ENCODE measurements at places on chromosomes 5 and 9.

DNA sequence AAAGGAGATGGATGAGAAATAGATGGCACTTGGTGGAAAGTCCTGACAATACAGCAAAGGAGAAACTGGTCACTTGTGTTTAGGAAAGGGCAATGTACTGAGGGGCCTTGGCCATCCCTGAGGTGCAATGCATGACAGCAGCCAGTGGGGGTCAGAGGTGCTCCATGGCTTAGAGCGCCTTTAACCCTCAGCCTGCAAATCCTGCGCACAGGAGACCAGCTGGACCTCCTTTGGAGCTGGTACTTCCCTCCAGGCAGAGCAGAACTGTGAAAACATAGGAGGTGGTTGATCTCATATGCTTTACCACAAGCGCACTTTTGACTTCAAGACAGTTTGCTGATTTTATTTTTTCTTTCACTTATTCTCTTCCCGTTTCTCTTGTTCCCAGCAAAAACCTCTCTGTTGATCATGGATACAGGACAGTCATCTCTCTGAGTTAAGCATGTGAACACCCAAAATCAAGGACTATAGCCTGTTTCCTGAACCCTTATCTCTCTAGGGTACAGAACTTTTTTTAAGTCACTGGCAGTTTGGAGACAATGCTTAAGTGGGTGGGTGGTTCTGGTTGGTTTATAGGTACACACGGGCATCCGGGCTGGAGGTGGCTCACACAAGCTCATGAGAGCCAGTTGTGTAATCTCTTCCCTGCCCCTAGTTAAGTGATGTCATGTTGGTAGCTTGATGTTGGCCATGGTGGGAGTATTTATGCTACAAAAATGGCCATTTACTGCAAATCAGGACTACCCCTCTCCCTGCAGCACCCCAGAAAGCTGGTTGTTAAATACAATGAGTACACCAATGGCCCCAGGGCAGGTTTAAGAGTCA is 37.6 kb upstream of the ANKRD55 start:
- DNase-seq, result peak; percentile 70

DNA sequence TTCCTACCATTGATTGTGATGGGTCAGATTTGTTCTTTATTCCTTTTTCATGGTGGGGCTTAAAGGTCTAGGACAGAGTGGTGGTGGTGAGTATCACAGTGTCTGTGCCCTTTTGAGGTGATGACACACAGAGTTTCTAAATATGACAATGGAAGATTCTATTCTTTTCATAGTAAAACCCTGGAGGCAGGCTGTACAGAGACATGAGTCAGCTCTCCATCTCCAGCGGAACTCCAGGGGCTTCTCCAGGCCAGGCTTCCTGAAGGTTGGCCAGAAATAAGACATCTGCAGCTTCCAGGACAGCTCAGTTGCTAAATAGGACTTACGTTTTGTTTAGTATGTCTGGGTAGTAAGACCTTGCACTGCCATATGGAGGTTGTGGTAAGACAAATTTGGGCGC is 229.5 kb downstream of the CD180 start:
- no peak for DNase-seq

DNA sequence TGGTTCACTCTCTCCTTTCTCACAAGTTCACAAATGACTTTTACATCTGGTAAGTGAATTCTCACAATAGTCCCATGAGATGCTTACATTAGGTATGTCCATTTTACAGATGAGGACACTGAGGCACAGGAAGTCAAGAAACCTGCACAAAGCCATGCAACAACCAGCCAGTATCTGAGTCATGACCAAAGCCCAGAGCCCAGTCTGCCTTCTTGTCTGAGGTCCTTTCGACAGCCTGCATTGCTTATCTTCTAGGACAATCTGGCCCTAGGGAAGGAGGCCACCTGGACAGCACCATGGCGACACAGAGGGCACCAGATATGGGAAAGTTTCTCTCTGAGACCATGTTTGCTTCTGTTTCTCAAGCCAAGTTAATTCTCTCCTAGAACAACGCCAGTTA is 197.1 kb downstream of the NSG2 start:
- no peak for DNase-seq

GRCh38 chr5:173394701-173395100 is 66.5 kb upstream of the STC2 start:
- DNase-seq, result no peak

DNA sequence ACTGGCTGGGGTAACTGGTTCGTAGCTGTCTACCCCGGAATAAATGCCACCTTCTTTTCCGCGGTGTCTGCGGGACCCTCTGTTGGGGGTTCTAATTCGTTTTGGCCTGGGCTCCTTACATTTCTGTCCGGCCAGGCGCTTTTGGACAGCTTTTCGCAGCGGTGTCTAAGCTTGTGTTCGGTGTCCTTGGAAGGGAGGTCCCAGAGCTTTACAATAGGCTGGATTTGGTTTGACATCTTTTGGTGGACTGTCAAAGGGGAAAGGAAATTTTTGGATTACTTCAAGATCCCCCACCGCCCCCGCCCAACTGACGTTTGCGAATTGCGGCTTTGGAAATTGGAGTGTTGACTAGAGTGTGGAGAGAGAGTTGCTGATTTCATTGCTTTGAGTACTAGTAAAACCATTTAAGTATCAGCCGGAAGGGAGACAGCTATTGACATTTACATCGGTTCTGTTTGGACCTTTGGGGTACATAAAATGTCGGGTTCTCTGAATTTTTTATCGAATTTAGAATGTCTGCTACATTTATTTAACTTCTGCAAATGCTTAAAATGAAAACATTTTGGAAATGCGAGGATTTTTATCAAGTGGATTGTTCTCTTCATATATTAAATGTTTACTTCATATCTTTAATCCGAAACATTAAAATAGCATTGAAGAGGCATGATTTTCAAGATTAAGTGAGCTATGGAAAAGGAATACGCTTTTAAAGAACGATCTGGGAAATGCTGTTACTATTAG is 4.7 kb upstream of the PURA start:
- DNase-seq, result no peak

GRCh38 chr5:122730456-122730855 is 44.4 kb upstream of the SNX2 start:
- DNase-seq, result no peak

- DNase-seq, result no peak
These were observed 2.3 kb downstream of the CDKN2B-AS1 start for GRCh38 chr9:21996858-21997257.

DNA sequence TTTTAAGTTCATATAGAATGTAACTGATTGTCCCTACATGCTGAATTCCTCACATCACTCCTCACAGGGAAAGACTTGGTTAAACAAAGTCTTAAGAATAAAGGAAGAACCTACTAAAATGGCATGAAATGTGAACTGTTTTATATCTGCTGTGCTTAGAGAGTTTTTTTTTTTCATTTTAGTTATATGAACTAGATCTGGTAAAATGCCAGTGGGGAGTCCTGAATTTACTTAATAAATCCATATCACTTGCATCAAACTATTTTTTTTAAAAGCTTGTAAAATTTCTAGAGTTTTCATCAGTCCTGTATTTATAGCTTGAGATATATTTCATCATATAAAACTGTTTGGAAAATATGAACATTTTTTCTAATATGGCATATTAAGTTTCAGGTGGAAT is 1528.6 kb downstream of the EFNA5 start:
- DNase-seq, result no peak

GRCh38 chr5:119318256-119318894 is 37.4 kb upstream of the TNFAIP8 start:
- no peak for DNase-seq

GRCh38 chr9:133394687-133395271 is 18.6 kb downstream of the STKLD1 start:
- no peak for DNase-seq

DNA sequence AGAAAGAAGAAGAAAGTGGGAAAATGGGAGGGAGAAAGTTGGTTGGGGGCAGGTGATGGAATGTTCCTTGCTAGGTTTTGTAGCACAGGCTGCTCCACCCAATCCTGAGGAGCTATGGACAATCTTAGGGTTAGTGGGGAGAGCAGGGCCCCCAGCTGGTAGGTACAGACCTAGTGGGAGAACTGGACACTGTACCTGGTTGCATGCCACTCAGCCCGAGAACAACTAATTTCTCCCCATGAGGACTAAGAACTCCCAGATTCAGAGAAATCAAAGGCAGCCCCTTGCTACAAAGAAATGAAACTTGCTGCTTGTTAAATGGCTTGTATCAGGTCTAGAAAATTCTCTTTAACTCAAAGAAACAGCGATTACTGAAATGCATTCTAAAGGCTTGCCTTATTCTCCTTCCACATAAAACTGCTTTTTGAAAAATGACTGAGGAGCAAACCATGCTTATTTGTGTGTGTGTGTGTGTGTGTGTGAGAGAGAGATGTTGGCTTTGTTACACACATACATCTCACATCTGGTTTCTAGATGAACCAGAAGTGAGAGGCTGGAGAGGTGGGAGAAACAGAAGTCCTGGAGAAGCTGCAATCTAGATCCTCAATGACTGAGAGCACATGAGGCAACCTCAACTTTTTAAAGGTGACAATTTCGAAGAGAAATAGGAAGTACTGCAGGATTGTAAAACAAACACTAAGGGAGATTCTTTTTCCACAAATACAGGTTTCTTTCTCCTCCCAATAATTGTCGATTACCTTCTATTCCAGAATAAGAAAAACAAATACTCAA is 28.9 kb downstream of the FYB1 start:
- no peak for DNase-seq

DNA sequence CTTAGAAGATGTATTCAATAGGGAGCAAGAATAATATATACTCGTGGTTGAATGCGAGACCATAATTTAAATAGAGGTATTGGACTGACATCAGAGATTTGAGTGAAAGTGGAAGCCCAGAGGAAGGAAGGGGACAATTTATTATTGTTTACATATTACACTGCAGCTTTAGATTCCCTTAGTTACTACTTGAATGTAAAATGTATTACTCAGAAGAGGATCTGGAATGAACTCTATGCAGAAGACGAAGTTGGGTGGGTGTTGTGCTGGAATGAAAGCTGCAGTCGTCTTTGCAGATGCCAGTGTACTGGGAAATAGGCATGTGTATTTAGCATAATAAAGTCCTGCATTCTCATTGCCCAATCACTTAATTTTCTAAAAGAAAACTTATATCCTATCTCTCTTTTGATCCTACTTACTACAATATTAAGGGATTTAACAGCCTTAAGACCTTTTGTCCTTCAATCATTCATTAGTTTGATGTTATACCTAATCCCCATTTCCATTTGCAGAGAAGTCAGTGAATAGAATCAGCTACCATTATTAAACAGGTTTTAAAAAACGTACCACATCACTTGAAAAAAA is 570.7 kb upstream of the WWC1 start:
- DNase-seq, result no peak

DNA sequence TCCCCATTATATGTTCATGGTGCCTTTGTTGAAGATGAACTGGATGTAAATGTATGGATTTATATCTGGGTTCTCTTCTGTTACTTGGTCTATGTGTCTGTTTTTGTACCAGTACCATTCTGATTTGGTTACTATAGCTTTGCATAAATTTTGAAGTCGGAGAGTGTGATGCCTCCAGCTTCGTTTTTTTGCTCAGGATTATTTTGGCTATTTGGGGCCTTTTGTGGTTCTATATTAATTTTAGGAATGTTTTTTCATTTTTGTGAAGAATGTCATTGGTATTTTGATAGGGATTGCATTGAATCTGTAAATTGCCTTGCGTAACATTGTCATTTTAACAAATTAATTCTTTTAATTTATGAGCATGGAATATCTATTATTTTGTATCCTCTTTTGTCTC is 36.6 kb upstream of the ZNF366 start:
- no peak for DNase-seq

DNA sequence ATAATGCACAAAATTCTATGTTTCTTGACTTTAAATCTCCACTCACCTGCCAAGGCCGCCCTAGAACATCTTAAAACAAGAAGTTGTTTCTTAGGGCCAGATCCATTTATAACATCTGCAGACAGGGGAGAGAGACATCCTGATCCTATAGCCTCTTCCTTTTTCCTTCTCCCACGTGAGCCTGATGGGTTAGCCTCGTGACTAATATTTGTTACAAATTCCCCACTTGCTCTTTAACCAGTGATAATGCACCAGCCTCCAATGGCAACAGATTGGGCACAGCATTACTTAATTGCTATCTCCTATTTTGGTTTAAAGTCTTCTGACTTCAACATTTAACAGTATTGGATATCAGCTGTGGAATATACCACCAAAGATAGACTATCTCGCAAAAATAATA is 196.5 kb downstream of the GADD45G start:
- no peak for DNase-seq

GRCh38 chr9:131282175-131282574 is 5.9 kb upstream of the FAM78A start:
- no peak for DNase-seq

DNA sequence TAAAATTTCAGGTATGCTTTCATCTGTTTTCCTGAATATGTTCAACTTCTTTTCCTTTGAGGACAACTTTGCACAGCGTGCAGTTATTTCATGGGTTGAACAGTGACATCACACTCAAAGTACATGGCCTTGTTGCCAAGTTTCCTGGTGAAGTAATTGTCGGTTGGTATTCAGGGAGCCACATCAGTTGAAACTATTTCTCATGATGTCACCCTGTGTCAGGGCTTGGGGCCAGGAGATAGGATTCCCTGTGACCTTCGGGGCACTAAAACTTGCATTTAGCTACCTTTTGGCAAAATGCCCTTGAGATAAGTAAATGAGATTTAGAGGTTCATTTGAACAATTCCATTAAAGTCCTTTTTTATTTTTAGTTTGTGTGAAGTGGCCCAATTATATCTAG is 383.9 kb downstream of the SH3GL2 start:
- no peak for DNase-seq

- peak; percentile 59 for DNase-seq
These were observed 2.5 kb upstream of the CDK9 start for GRCh38 chr9:127783111-127784008.

GRCh38 chr5:179344431-179345182 is 654 bp downstream of the ADAMTS2 start:
- no peak for DNase-seq

DNA sequence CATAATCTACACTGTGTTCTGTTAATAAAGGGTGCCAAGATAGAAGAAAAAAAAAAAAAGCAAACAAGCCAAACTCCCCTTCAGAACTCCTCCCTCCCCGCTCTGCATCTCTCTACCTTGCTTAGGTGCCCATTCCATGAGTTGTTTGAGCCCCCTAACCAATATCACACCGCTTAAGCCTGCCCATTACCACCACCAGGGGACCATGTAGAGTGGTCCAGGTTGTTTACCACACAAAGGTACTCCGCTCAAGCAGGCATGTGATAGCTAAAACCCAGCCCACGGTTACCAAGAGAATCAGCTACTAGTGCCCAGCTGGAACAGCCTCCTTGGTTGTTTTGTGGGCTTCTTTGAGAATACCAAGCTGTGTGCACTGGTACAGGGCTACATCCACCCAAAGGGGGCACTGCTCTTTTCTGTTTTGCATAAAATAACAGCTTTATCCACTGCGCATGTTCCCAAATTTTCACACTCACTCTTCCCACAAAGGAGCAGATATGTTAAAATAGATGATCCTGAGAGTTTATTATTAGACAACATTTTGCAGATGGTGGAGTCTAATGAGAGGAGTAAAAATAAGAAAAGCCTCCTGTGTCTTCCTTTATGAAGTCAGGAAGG is 304.1 kb downstream of the DEPDC1B start:
- no peak for DNase-seq

DNA sequence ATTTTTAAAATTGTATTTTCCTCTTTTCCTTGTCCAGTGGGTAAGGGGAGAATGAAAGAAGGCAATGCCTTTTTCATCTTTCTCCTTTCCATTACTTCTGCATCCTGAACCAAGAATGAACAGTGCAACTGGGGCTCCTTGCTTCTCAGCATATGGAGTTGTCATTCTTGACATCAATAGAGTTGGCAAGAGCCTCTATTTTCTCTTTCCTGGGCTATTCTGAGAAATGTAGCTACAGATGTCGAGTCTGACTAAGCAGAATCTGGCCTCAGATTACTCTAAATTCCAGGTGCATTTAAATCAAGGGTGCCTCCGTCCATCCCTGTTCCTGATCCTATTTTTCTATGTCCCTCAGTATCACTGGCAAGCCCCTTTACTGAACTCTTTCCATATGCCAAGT is 244.8 kb downstream of the GLIS3 start:
- DNase-seq, result no peak

All from stimulated activated CD4-positive, alpha-beta T cell treated with anti-CD3 and anti-CD28 coated beads, Interleukin-15, amount 100 ng/mL, for 48 hours (primary cell).